Cortex of kidney (tissue), 1 donor: ENCODE measurements at places on chromosomes 16 and 17.

- no peak for DNase-seq
These were observed 8.6 kb upstream of the TSPOAP1 start for GRCh38 chr17:58337210-58337599.

DNA sequence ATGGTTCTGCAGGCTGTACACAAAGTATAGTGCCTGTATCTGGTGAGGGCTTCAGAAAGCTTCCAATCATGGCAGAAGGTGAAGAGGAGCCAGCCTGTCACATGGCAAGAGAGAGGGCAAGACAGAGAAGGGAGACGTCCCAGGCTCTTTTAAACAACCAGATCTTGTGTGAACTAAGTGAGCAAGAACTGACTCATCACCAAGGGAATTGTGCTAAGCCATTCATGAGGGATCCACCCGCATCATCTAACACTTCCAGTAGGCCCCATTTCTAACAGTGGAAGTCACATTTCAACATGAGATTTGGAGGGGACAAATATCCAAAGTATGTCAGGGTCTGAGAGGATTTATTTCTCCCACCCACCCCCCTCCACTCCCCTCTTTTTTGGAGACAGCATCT, 56.2 kb upstream of the ELAC2 start:
- DNase-seq = no peak

DNA sequence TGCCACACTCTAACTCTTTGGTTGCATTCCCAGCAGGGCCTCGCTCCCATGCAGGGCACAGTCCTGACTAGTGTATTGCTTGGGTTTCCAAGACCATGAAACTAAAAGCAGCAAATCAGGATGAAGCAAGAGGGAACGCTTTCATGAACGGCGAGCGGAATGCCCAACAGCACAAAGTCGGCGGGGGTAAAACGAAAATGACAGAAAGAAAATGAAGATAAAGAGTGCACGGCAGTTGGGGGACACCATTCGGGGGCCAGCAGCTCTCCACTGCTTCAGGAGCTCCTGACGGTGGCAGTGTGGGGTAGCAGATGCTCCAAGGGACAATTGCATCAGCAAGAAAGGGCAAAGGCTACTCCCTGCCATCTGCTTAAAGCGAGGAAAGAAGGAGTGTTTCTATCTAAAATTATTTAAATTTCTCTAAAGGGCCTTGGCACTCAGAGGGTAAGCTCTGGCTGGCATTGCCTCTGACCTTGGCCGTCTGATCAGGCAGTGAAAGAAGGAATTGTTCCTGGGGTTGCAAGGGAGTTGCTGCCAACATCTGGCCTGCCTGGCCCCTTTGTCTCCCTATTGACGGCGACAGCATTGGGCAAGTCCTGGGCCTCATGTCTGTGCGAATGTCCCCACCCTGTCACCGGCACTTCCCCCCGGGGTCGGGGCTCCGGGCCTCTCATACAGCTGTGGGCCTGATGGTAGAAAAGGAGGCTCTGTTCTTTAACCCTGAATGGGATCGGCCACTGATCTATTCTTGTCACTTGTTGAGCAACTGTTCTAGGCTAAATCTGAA, 138.2 kb downstream of the CMIP start:
- no peak for DNase-seq

DNA sequence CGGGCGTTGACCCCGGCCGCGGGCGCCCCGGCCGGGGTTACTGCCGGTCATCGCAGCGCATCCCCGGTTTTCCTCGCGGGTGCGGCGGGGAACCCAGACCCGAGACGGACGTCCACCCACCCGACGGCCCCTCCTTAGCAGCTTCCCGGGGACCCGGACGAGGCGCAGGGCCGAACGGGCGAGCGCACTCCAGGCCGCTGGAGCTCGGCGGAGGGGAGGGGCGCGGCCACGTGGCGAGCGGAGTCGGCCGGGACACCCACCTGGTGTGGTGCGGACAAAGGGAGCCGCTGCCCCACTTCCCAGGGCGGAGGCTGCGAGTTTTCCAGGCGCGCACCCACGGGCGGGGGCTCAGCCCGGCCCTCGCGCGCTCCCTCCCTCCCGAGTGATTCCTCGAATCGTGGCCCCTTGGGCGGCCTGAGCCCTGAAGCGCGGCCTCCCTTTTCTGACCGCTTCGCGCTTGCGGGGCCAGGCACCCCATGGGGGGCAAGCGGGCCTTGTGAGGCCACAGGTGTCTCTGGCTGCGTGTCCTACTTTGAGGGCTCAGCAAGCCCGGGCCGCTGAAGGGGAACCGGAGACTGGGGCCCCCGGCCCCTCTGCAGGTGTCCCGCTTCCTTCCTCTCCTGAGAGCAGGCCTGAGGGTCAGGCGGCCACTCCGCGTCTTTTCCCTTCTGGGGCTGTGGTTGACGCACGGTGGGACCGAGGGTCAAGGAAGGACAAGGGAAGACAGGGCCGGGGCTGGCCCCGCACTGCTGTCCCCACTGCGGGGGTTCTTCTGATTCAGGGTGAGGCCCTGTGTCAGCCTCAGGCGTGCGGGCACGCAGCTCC, 1.1 kb upstream of the FASN start:
- DNase-seq = no peak

- DNase-seq = no peak
These were observed 29.0 kb downstream of the SLC25A10 start for GRCh38 chr17:81741049-81741593.

DNA sequence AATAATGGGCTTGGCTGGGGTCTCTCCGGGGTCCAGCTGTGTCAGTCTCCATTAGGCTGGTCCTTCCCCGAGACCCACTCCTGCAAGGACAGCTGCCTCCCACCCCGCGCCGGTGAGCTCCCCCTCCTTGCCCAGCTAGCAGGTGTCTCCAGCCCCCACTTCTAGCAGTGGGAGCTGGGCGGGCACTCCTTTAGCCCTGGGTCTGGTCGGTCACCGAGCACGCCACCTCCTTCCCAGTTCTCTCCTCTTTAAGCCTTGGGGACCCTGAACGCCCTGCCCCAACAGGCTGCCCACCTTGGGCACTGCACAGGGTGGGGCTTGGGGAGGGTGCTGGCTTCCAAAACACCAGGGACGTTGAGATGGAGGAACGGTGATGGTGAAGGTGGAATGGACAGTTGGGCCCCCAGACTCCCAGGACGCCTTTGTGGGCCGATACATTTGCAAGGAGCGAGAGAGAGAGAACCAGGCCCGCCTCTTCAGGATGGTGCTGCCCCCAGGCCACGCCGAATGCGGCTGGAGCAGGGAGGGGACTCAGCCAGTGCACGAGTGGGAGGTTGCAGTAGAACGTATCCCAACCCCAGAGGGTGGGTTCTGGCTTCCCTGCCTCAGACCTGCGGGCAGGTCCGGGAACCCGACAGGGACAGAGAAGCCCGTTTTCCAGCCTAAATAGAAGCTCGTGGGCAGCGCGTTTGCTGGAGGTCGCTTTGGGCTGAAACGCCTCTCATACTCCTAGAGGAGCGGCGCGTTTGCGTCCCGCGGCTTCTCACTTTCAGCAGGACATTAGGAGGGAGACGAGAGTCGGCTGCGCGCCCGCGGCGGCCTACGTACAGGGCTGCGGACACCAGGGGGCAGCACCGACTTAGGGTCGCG, 10.7 kb downstream of the TBX2 start:
- DNase-seq = no peak

GRCh38 chr17:45093444-45094110, 32.5 kb downstream of the NMT1 start:
- DNase-seq = no peak

- no peak for DNase-seq
These were observed 58.5 kb downstream of the TBC1D16 start for GRCh38 chr17:79977161-79977631.

- DNase-seq = no peak
These were observed 16.5 kb upstream of the MRPS23 start for GRCh38 chr17:57866319-57866718.

- no peak for DNase-seq
These were observed 9.6 kb downstream of the AP2B1 start for GRCh38 chr17:35596530-35597233.

DNA sequence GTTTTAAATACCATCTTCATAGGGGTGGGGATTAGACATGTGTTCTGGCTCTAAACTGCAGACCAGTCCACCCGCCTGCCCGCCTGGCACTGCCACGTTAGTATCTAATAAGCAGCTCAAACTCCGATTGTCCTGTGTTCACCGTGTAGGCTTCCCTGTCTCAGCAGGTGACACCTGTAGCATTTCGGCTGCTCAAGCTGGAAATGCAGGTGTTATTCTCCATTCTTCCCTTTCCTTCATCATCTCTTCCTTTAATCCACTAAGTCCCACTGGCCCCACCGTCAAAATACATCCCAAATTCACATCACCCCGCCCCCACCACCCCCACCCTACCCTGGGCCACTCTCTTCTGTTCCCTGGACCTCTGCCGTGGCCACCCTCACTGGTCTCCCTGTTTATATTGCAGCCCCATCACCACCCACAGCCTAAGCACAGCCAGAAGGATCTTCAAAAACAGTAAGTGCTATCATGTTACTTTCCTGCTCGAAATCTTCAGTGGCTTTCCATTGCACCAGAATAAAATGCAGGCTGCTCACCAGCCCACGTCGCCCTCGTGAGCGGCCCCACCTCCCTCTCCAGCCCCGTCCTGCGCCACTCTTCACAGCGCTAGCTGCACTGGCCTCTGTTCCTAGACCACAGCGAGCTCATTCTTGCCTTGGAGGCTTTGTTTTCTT, 65.1 kb downstream of the RTN4RL1 start:
- DNase-seq = no peak

GRCh38 chr17:44988044-44988942, 20.2 kb upstream of the C1QL1 start:
- no peak for DNase-seq

DNA sequence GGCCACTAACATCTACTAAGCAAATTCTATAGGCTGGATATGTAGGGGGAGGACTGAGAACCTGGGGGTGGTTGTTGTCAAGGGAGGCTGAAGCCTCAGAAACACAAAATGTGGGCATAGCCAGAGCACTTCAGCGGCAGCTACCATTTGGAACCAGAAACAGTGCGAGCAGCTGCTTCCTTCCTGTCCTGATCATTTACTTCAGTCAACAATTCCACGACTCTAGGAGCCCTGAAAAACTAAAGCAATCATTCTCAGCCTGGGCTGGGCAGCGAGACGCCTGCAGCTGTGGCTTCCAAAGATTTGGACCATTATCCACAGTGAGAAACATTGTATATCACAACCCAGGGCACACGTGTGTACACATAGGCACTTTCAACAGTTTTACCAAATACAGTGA, 93.9 kb upstream of the WSCD1 start:
- no peak for DNase-seq

GRCh38 chr17:27805520-27806146, 5.3 kb upstream of the NOS2 start:
- no peak for DNase-seq

DNA sequence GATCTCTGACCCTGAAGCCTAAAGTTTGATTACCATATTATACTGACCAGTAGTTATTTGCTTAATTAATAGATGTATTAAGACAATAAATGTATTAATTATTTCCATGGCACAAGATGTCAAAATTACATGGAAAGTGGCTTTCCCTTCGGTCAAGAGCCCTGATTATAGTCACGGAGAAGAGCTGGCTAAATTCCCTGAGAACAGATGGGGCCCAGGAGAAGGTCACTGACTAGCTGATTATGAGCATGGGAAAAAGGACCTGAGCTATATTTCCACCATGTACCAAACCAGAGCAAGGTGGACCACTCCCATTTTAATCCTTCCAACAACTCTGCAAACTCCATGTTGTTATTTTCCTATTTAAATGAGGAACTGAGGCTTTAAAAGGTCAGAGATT, 12.9 kb upstream of the MYO18A start:
- no peak for DNase-seq

GRCh38 chr16:87435372-87436224, 43.5 kb downstream of the MAP1LC3B start:
- DNase-seq = no peak

DNA sequence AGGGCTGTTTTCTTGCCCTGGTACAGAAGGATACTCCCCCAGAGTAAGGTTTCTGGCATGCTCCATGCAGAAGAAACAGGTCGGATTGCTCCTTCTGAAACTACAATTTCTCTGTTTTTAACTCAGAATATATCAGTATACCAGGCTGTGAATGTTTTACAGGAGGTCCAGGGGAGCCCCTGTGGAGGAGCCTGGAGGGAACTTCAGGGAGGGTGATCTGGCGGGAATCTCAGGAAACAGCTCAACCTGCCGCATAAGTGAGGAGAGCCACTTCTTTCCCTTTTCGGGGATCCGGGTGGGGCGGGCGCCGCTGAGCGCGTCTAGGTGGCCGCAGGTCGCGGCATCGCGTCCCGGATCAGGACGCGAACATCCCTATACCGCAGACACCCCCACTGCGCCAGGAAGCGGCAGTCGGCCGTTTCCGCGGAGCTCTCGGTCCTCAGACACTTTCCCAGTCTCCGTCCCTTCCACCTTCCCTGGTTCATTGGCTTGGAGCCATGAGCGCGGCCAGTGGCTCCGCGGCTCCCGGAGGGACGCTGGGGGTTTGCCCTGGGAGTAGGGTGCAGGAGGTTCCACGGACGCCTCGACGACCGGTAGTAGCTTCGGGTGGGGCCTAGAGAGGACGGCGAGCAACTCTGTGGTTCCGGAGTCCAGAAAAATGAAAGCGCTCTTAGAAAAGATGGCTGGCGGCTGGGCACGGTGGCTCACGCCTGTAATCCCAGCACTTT, 3.1 kb upstream of the ZNF764 start:
- DNase-seq = no peak

DNA sequence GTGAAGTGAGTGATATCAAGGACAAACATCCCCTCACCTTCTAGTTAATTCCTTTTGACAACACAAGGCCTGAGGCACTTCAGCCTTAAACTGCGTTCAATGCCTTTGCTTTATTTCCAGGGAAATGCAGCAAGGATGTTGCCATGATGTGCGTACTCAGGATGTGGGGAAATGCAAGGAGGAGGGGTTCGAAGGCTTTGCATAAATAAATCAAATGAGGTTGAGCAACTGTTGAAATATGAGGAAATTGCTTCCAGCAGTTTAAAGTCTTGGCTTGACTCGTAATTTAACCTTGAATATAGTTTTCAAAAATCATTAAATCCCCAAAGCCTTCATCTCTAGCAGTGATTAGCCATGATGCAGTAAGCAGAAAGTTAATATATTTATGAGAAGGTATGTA, 81.8 kb upstream of the CCL2 start:
- no peak for DNase-seq

- no peak for DNase-seq
These were observed 36.0 kb upstream of the FBXO47 start for GRCh38 chr17:39002991-39003715.

DNA sequence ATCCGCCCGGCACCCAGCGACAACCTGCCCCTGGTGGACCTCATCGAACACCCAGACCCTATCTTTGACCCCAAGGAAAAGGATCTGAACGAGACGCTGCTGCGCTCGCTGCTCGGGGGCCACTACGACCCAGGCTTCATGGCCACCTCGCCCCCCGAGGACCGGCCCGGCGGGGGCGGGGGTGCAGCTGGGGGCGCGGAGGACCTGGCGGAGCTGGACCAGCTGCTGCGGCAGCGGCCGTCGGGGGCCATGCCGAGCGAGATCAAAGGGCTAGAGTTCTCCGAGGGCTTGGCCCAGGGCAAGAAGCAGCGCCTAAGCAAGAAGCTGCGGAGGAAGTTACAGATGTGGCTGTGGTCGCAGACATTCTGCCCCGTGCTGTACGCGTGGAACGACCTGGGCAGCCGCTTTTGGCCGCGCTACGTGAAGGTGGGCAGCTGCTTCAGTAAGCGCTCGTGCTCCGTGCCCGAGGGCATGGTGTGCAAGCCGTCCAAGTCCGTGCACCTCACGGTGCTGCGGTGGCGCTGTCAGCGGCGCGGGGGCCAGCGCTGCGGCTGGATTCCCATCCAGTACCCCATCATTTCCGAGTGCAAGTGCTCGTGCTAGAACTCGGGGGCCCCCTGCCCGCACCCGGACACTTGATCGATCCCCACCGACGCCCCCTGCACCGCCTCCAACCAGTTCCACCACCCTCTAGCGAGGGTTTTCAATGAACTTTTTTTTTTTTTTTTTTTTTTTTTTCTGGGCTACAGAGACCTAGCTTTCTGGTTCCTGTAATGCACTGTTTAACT, 1.0 kb downstream of the NOG start:
- DNase-seq = no peak

- no peak for DNase-seq
These were observed 1.3 kb downstream of the GJD3 start for GRCh38 chr17:40363111-40363827.
